Activated CD8-positive, alpha-beta memory T cell treated with anti-CD3 and anti-CD28 coated beads for 1 hour (primary cell): ENCODE measurements at places on chromosomes 3 and 15.

DNA sequence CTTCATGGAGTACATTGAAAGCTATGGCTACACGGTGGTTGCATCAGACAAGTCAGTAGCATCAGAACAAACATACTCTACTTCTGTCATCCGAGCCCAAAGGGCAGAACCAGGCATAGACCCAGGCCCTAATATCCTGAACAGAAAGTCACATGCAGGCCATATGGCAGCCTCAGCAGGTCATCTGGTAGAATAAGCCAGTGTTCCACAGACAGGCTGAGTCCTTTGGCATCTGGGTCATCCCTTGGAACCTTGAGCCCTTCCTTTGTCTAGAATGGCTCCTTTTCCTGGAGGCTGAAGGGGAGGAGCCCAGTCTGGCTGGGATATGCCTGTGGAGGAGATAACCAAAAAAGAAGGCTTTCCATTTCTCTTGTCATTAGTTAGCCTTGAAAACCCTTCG lies 29.2 kb downstream of the SEMA6D start:
- DNase-seq: no peak

DNA sequence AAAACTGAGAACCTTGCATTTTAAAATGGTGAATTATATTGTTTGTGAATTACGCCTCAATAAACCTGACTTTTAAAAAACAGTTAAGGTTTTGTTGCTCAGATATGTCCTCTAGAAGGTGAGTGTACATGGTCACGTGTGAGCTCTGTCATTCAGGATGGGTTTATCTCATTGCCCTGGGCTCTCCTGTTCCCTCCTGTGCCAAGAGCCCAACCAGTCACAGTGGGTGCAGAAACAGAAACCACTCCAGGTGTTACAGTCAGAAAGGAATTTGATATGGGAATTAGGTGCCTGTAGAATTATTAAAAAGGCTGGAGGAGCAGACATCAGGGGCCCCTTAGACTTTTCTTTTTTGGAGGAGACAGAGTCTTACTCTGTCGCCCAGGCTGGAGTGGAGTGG lies 196.4 kb downstream of the STT3B start:
- no peak for DNase-seq

DNA sequence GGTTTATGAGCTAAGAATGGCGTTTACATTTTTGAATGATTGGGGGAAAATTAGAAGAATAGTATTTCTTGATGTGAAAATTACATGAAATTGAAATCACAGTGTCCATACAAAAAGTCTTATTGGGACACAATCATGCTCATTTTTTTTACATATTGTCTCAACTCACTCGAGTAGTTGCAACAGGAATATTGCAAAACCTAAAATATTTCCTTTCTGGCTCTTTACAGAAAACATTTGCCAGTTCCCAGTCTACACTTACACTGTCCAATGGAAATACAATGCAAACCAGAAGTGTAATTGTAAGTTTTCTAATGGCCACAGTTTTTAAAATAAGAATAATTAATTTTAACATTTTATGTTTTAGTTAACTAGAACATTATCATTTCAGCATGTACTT lies 137.8 kb downstream of the SAMMSON start:
- no peak for DNase-seq

GRCh38 chr3:189827108-189827507 lies 195.9 kb downstream of the TP63 start:
- DNase-seq: no peak

- DNase-seq: no peak
Measured at GRCh38 chr3:46955157-46955556, 21.4 kb downstream of the CCDC12 start.

GRCh38 chr3:182570946-182571594 lies 222.2 kb upstream of the ATP11B start:
- DNase-seq: no peak

DNA sequence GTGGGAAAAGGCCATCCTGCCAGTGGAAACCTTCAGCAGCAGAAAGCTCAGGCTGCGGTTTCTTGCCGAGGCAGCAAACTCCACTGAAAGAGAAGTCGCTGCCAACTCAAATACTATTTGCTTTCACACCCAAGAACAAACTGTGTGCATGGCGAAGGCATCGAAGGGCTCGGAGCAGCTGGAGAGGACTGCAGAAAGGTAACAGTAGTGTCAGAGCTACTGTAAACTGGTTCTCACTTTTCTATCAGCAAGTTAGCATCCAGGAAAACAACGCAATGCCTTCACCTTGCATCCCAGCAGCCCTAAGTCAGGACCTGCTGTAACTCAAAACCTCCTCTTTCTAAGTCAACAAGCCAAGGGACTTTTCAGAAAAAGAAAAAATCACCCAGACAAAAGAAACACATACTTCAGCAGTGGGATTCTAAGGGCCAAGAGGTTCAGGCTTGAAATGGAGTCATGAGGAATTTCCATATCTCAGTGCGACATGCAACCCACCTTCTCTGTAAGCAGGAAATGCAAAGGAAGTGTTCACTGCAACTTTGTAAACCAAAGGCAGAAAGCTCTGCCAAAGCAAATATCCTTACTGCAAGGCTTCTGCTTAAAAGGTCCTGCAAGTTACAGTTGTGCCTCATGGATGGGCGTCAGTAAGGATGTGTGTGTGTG lies 193.5 kb downstream of the FOXP1 start:
- no peak for DNase-seq

DNA sequence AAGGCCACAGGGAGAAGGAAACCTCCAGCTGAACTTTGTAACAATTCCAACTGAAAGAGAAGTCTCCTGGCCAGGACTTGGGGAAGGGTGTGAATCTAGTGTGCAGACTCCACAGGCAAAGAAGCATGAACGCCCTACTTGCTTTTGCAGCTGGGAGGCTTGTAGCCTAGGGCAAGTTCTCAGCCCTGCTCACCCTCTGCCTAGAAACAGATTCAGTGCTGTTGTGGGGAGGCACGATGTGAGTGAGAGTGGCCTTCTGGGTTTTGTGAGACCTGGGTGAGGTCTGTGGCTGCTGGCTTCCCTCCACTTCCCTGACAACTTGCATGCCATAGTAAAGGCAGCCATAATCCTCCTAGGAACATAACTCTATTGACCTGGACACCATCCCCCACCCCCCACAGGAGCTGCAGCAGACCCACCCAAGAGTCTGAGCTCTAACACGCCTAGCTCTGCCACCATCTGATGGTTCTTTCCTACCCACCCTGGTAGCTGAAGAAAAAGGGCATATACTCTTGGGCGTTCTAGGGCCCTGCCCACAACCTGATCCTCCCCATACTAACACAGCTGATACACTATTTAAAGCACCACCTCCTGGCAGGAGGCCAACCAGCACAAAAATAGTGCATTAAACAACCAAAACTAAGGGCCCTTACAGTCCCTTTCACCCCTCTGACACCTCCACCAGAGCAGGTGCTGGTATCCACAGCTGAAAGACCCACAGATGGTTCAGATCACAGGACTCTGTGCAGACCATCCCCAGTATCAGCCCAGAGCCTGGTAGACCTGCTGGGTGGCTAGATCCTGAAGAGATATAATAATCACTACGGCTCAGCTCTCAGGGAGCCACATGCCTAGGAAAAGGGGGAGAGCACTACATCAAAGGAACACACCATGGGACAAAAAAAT lies 426.5 kb downstream of the IGSF11 start:
- no peak for DNase-seq

GRCh38 chr15:81133782-81134461 lies at the start of gene CFAP161:
Gene CFAP161, plus strand, starts transcription at chr15:81134270. Its CDS starts 60 bp downstream, at chr15:81134330.
- DNase-seq: no peak

DNA sequence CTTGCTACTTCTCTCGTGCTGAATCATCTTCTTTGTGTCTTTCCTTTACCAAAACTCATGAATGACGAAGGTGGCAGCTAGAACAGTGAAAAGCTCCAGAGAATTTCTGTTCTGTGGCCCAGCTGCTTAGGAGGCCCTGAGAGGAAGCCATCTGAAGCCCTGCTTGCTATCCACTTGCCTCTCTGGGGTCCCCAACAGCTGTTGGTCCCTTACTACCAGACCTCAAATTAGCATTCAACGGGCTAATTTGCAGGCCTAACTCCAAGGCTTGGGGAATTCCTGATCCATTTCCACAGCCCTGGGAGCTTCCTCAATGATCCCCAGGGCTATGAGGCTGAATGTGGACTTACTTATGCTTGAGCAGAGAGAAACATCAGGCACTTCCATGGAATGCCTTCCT lies 37.5 kb upstream of the FSTL1 start:
- no peak for DNase-seq

GRCh38 chr3:23761440-23761896 lies 44.3 kb upstream of the UBE2E1 start:
- DNase-seq: no peak

DNA sequence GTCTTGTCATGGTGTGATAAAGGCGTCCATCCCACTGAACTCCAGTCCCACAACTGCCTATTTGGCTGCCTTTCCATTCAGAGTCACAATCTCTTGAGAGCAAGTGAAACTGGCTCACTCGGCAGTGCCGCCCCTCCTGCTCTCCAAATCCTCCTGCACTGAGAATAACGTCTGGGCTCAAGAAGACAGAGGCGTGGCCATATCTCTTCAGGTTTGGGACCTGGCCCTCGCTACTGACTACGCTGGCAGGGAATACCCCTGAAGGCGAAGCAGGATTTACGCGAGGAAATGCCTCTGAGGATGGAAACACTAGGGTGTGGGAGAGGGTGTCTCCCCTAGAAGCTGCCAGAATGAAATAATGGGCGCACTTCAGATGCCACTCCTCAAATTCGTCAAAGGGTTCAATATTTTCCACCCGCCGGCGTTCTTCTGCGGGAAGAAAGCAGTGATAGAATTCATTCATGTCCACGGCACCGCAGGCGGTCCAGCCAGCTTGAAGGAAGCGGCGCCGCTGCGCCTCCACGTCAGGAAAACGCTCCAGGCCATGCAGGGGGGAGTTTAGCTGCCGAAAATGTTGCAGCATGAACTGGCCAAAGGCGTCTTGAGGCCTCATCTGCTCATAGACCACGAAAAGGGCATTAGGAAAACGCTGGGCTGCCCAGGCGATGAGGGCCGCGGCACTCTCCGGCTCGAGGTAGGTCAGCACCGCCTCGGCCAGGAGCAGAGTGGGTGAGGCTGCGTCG lies 985 bp downstream of the LCMT2 start:
- DNase-seq: no peak

DNA sequence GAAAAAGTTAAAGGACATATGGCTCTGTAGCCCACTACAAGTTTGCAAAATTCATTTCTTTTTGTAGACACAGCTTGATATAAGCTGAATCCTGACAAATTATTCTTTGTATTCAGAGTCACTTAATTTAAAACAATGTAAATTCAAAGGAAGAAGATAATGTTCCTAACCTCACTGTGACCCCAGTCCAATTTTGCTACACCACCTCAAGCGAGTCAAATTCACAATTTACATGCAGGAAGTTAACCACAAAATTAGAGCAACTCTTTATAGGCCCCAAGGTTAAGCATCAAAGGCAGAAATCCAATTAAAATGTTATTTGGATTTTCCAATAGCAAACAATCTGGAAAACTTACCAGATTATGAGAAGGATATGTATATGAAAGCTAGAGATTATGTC lies 119.5 kb upstream of the CNTN6 start:
- DNase-seq: no peak

DNA sequence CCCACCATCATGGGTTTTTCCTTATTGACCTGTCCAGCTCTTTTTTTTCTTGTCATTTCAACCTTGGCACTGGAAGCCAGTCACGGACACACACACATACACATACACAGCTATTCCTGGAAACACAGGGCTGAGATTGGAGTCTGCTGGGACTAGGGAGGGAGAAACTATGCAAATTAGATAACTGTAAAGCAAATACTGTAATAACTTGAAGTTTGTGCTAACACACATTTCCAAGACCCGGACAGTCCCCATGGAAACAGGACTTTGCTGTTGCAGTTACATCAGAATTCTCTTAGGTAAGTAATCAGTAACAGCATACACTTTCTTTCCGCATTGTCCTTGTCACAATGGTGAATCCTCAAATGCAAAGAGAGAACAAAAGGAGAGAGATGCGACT lies 304.4 kb downstream of the KBTBD8 start:
- no peak for DNase-seq

- DNase-seq: no peak
Measured at GRCh38 chr3:140180603-140181002, 245.6 kb downstream of the CLSTN2 start.

DNA sequence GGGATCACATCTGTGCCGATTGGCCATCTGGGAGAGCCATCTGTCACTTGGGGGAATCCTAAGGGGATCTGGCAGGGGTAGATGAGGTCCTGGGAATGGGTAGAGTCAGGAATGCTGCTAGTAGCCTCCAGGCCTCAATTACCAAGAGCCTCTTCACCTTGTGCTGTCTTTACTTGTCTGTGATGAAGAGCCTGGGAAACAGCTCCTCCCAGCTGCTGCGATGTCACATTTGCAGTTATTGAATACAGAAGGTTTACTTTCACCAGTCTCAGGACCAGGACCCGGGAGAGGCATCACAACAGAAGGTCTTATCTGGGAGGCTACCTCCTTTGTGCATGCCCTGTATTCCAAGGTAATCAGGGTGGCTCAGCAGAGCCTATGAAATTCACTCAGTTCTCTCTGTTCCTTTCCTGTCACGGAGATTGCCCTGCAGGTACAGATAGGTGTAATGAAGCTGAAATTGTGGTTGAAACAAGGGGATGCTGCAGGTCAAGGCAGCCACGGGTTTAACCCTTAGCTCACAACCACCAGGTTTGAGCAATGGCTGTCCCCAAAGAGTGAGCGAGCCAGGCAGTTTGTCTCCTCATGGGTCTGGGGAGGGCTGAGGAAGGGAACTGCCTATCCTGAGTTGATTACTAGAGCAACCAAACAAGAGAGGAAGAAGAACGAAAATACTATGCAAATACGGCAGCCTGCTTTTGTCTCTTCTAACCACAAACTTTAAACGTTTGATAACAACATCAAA lies 298.9 kb upstream of the RORA start:
- DNase-seq: no peak

GRCh38 chr15:81052046-81052445 lies 51.3 kb downstream of the TLNRD1 start:
- no peak for DNase-seq

DNA sequence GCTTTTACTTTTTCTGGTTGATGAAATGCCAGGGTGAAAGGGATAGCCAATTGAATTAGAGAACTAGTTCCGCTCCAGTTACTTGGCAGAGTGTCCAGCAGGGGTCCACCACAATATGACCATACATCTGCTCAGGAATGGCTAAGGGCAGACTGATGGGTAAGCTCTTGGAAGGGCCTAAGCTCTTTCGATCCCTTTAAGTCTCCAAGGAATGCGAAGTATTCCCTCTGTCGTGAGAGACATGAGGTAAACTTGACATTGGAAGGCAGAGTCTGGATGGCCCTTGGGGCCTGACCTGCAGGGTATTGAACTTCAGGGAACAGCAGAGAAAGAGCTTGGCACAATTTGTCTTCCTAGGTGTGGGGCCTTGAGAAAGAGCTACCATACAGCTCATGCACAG lies 805.8 kb downstream of the PLOD2 start:
- no peak for DNase-seq

- DNase-seq: no peak
Measured at GRCh38 chr15:63221346-63221745, 31.9 kb downstream of the RAB8B start.

GRCh38 chr3:164113371-164114332 lies 964.6 kb downstream of the SI start:
- no peak for DNase-seq

GRCh38 chr3:63818282-63819150 lies 583 bp upstream of the C3orf49 start:
- peak; percentile 44 for DNase-seq
